ENCODE measurements at places on chromosomes 7 and 10.

DNA sequence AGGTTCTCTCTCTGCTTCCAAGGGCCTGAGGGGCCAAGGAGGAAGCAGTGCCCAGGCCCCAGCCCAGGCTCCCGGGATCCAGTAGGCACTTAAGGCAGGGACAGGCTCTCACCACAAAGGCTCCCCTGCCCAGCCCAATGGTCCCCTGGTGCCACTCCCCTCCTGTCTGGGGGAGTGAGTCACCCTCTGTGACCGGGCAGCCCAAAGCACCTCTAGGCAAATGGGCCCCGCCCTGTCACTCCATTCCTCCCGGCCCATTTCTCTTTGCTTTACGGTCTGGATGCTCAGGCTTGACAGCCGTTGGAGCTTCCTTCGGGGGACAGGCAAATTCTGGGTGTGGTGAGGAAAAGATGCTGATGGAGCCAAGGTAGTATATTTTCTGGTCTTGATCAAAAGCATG lies at the start of gene CALHM3:
Gene CALHM3 (minus strand): TSS at position 106 of the 400 bp plus-strand sequence. CDS start 208 bp downstream, outside the sequence.
- no peak for DNase-seq

- no peak for DNase-seq
Observed at GRCh38 chr10:33721509-33721908, 387.0 kb upstream of the NRP1 start.

DNA sequence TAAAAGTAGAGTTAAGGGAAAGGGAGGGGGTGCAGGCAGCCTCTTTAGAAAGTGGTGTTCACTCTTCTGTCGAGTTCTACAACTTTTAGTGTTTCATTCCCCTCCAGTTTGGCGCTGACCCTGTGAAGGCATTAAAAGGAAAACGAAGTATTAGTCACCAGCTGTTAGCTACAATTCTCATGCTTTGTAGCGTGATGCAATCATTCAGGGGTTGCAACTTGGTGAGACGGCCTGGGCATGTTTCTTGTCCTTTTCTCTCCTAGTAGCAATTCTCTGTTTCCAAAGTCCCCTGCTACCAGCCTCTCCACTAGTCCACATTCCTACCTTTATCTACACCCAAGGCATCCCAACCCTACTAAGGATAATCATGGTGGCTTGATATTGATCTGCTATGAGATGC lies 33.7 kb upstream of the DGKI start:
- no peak for DNase-seq

DNA sequence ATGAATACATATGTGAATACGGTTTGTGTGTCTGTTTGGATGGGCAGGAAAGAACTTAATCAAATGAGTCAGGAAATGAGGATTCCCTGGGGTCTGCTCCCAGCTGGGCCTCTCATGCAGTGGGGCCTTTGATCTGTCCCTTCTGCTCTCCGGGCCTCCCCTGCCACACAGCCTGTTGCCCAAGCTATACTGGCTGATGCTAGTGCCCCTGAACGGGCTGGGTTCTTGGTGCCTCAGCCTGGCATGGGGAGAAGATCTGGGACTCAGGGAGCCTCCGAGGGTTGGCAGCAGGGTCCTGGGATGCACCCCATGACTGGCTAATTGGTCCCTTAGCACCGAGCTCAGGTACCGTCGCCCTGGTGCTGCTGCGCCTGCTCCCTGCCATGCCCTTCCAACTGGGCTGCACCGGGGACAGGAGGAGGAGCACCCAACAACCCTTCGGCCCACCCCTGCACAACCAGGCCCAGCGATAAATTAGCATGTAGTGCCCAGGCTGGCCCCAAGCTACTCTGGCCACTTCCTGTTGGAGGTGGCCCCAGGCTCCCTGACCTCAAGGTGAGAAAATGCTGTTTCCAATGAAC lies 59.9 kb upstream of the DUSP5 start:
- no peak for DNase-seq

DNA sequence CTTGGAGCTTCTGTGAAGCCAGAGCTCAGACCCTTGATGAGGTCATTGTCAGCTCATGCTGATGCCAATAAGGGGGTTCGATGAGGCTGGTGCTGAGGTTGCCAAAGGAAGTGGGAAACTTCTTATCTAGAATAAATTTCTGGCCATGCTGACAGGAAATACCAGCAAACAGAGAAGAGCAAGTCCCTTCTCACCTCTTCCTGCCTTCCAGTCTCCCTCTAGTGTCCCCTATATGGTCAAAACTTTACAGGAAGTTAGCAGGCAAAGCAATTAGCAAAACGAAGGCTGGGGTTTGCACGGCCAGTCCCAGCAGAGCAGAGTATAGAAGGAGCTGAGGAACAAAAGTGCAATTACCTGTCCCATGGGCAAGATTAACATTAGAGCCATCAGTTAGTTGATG lies 15.1 kb upstream of the NEUROG3 start:
- DNase-seq, result no peak

- DNase-seq, result no peak
Observed at GRCh38 chr7:18941207-18941606, 176.2 kb downstream of the TWIST1 start.

DNA sequence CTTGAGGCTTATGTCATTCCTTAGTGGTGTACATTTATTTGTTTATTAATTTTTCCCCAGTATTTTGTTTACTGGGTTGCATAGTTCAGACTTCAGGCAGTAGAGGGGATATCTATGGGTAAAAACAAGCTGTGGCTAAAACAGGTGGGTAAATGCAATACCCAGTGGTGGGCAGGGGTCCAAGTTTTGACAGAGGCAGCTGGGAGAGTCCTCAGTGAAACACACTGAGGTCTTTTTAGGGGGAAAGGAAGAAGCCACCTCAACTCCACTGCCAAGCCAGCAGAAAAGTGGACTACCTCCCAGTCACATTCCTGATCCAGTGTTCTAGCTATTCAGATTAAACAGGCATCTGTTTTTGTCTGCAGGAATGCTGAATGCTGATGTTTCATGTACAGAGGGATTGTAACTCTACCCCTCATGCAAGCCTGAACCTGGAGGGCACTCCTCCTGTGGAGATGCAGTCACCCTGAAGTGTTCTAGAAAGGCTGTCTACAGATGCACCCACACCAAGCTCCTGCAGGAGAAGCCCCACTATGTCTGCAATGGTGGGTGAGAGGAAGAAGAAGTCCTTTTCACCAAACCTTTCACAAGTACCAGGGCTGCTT lies 757.8 kb downstream of the INHBA start:
- no peak for DNase-seq

DNA sequence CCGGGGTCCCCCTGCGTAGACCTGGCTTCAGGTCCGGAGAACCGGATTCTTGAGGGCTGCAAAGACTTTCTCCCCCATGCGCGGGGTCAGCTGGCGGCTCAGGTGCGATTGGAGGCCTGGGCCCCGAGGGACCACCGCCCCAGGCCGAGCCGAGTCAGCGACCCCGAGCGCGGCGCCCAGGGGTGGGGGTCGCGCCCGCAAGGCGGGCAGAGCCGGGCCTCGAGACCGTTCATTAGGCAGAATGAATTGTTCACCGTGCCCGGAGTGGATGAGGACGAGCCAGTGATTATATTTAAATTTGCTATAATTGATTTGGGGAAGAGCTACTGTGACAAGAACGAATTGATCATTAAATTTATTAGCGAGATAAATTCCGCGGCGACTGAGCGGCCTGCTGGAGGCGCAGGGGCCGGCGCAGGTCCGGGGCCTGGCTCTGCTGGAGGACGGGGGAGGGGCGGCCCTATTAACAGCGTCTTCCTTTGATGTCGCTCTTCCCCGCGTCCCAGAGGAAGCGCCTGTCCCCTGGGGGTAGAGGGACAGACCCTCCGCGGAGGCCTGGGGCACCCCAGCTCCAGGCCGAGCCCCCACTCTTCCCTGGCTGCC lies 7.5 kb downstream of the MNX1 start:
- DNase-seq, result no peak

DNA sequence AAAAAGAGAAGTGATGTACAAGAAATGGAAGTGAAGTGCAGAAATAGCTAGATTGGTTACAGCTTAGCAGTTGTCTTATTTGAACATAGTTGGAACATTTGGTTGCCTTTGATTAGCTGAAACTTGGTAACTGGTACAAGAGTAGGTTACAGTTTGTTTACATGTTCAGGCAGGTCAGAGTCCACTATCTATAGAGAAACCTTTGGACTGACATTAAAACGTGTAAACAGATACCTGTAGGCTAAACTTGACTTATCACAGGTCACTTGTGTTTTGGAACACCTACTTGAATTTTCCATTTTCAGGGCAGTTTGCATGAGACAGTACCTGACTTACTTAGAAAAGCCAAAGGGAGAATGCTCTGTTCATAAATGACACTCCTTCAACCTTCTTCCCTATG lies 28.5 kb upstream of the CYP2C8 start:
- no peak for DNase-seq

DNA sequence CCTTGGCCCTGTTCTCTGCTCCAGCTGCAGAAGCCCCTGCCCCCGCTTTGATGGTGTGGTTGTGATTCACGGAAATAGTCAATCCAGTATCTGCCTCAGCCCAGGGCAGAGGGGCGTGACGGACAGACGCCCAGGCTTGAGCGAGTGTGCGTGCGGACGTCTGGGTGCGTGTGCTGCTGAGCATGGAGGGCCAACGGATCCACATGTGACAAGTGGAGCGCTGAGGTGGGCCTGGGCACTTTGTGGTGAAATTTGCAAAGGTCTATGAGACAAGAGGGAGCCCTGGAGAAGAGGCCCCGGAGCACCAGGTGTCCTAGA lies 94.4 kb downstream of the WDR37 start:
- no peak for DNase-seq

DNA sequence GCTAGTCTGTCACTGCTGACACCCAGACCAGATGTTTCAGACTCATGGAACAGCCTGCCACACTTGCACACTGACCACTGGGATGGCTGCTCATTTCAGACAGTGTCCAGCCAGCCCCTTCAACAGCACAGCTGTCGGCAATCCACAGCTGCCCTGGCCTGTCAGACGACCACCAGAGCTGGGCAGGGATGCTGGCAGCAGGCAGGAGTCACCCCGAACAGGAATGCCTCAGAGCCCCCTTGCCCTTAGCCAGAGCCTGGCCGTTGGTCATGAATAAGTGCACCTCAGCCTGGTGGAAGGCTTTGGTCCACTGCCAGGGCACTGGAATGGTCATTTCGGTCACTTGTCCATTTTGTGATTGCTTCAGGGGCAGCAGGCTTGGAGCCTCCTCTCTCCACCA lies 149.6 kb upstream of the TCERG1L start:
- no peak for DNase-seq

GRCh38 chr10:20233423-20233822 lies 417.2 kb downstream of the PLXDC2 start:
- no peak for DNase-seq

GRCh38 chr10:91002656-91003055 lies 81.8 kb upstream of the ANKRD1 start:
- DNase-seq, result no peak

- DNase-seq, result no peak
Observed at GRCh38 chr7:127979728-127980126, 51.5 kb downstream of the LRRC4 start.

DNA sequence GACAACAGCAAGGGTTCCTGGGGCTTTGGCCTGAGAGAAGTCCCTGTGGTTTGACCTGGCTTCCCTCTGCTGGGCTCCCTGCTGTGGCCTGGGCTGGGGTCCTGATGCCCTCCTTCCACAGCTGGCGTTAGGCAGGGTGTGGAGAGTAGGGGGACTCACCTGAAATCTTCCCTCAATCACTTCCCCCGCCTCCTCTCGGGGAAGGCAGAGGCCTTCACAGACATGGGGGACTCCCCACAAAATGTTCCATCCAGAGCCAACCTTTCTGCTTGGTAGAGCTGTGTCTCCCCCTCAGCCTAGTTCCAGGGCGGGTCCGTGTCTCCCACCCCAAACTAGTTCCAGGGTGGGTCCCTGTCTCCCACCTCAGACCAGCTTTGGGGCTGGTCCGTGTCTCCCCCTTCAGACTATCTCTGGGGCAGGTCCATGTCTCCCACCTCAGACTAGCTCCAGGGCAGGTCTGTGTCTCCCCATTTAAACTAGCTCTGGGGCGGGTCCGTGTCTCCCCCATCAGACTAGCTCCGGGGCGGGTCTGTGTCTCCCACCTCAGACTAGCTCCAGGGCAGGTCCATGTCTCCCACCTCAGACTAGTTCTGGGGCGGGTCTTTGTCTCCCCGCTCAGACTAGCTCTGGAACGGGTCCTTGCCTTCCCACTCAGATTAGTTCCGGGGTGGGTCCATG lies 2.2 kb downstream of the PVRIG start:
- no peak for DNase-seq

- no peak for DNase-seq
Observed at GRCh38 chr7:539731-540411, 20.2 kb upstream of the PDGFA start.

All from stimulated activated CD4-positive, alpha-beta T cell treated with anti-CD3 and anti-CD28 coated beads, Interleukin-1b, Interleukin-23, amount 100 ng/mL, for 24 hours (primary cell).